ENCODE measurements at places on chromosomes 12 and 14. TPM values are rescaled to one million over a fixed set of nuclear protein-coding genes. Genes with fewer than 3 reads are reported as not detected.

The MYF5 gene
- total RNA-seq, result 28.2 TPM

The SLC2A14 gene
- 0.52 TPM for total RNA-seq

The TMEM263 gene
- total RNA-seq, result 42.3 TPM

The ACOT4 gene
- 0.52 TPM for total RNA-seq

The DIO2 gene
- total RNA-seq, result 1.6 TPM

The CLEC1B gene
- total RNA-seq, result not detected

The CCDC197 gene
- not detected for total RNA-seq

The CLEC1A gene
- total RNA-seq, result 1.0 TPM

The PSMB11 gene
- not detected for total RNA-seq

The EPS8 gene
- total RNA-seq, result 27.7 TPM

The FOXN4 gene
- total RNA-seq, result not detected

The CD163L1 gene
- 4.7 TPM for total RNA-seq

The TGFB3 gene
- total RNA-seq, result 58.5 TPM

The INHBC gene
- not detected for total RNA-seq

The PPP1R36 gene
- 0.52 TPM for total RNA-seq

The MAP3K9 gene
- under 0.01 TPM for total RNA-seq

The PZP gene
- 1.0 TPM for total RNA-seq

The ERG28 gene
- total RNA-seq, result 2.1 TPM

The DAD1 gene
- total RNA-seq, result 244 TPM

The C3AR1 gene
- 7.8 TPM for total RNA-seq

The KRT83 gene
- not detected for total RNA-seq

The CLEC4E gene
- not detected for total RNA-seq

The VWF gene
- total RNA-seq, result 58.5 TPM

The SIX6 gene
- not detected for total RNA-seq

The RNU6-7 gene
- not detected for total RNA-seq

The CPNE6 gene
- not detected for total RNA-seq

The HOTAIR gene
- total RNA-seq, result 2.1 TPM

The NID2 gene
- total RNA-seq, result 76.7 TPM

The LRRC10 gene
- 0.52 TPM for total RNA-seq

The ERP27 gene
- not detected for total RNA-seq

The LTBP2 gene
- 12.0 TPM for total RNA-seq

The MEG3 gene
- 587 TPM for total RNA-seq

The NRXN3 gene
- total RNA-seq, result 0.52 TPM

Measured in skeletal muscle tissue (tissue), 5 donors.